ENCODE measurements at places on chromosomes 6 and 20.

DNA sequence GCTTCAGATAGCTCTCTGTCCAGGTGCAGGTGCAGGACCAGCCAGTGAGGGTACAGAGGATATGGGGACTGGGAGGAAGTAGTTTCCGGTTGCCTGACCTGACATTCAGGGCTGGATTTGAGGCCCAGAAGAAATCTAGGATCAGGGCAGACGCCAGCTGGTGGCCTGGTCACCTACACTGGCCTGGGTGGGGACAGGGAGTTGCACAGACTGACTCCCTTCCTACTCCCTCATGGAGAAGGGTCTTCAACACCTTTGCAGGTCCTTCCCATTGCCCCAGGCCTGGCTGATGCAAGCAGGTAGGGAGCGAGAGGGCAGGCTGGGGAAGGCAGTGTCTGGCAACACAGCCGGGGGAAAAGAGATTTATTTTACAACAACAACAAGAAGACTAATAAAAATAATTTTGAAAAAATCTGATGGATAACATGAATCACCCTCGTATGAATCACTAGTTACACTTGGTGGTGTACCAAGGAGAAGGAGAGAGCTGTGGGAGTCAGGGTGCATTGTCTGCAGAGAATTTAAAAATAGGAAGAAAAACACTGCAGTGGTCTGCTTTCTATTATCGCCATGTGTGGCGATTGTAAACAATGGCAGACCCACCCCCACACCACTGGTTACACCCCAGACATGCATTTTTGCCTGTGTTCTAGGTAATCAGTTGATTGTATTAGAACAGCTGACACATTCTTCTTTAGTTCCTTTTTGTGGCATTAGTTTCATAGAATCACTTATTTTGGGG lies 62.3 kb upstream of the SNX9 start:
- no peak for DNase-seq

DNA sequence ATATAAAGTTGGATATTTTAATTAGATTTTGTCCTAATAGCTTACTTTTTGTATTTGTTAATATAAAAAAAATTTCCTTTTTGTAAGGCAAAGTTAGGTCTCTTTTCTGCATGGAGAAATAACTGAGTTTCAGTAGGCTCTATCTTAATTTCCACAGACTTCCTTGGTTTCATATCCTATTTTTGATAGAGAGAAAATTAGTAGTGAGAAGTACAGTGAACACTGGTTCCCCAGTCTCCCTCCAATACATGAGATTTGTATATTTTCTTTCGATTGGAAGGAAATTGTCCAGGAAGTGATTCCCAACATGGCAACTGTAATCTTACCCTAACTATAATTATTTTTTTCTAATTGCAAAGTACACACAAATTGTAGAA lies 26.4 kb downstream of the TRIM27 start:
- DNase-seq, result no peak

GRCh38 chr6:9704989-9705388 lies 709.9 kb downstream of the TFAP2A start:
- DNase-seq, result no peak

DNA sequence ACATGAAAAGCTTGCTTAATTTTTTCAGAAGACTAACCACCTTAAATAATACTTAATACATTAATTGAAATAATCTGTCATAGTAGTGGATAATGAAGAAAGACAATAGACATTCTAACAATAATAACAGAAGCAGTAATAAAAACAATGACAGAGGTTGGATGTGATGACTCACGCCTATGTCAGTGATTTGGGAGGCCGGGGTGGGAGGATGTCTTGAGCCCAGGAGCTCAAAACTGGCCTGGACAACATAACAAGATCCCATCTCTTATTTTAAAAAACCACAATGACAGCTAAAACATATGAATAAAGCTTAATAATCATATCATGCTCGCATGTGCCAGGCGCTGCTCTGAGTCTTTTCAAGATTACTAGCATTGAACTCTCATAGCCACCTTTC lies 105.5 kb downstream of the IPCEF1 start:
- DNase-seq, result no peak

GRCh38 chr6:11072101-11072500 lies 21.5 kb upstream of the SMIM13 start:
- DNase-seq, result no peak

Measured in T-helper 1 cell (primary cell).